Fibroblast of lung (primary cell): ENCODE measurements at places on chromosomes 2 and 18. TPM values are rescaled to one million over a fixed set of nuclear protein-coding genes. Genes with fewer than 3 reads are reported as not detected.

Gene PROM2
- total RNA-seq: 0.26 and 0.33 TPM in 2 replicates

- H3K27ac ChIP-seq: no peak overlapping the region
- H3K4me3 ChIP-seq: no peak overlapping the region
- H3K36me3 ChIP-seq: no peaks in the 10 kb centered on the region
- no peaks in the 10 kb centered on the region for H3K4me1 ChIP-seq
- no peaks in the 10 kb centered on the region for H3K27me3 ChIP-seq
Measured at GRCh38 chr2:20115902-20116301, 64.5 kb upstream of the LAPTM4A start.

Gene IDH1
- 353 and 378 TPM in 2 replicates for total RNA-seq

- no peak overlapping the region for H3K4me3 ChIP-seq
- no peaks in the 10 kb centered on the region for H3K36me3 ChIP-seq
- no peak for DNase-seq
- H3K27me3 ChIP-seq: no peaks in the 10 kb centered on the region
Measured at GRCh38 chr2:109138449-109138848, 9.4 kb downstream of the SH3RF3 start.

Gene CHRNG
- not detected in 2 replicates for total RNA-seq

Gene DPY30
- total RNA-seq: 50.5 and 69.9 TPM in 2 replicates

GRCh38 chr18:12838178-12838634 is 45.8 kb downstream of the PTPN2 start:
- peak; percentile 92 for DNase-seq
- peaks cover 10% of the 10 kb centered on the region for H3K4me1 ChIP-seq
- no peaks in the 10 kb centered on the region for H3K27me3 ChIP-seq
- no peaks in the 10 kb centered on the region for H3K36me3 ChIP-seq
- peak overlapping the region; percentile 87 for H3K27ac ChIP-seq
- no peak overlapping the region for H3K4me3 ChIP-seq

Gene ACADL
- 0.50 and 0.51 TPM in 2 replicates for total RNA-seq

Gene SERPINB4
- not detected in 2 replicates for total RNA-seq

Gene RNF152
- 15.2 and 24.4 TPM in 2 replicates for total RNA-seq

GRCh38 chr2:191646163-191646902 is 31.6 kb upstream of the NABP1 start:
- H3K4me1 ChIP-seq: no peaks in the 10 kb centered on the region
- no peak overlapping the region for H3K4me3 ChIP-seq
- no peak overlapping the region for H3K27ac ChIP-seq
- H3K36me3 ChIP-seq: no peaks in the 10 kb centered on the region
- H3K27me3 ChIP-seq: no peaks in the 10 kb centered on the region
- no peak for DNase-seq

Gene SCG2
- 0.66 and 2.1 TPM in 2 replicates for total RNA-seq

DNA sequence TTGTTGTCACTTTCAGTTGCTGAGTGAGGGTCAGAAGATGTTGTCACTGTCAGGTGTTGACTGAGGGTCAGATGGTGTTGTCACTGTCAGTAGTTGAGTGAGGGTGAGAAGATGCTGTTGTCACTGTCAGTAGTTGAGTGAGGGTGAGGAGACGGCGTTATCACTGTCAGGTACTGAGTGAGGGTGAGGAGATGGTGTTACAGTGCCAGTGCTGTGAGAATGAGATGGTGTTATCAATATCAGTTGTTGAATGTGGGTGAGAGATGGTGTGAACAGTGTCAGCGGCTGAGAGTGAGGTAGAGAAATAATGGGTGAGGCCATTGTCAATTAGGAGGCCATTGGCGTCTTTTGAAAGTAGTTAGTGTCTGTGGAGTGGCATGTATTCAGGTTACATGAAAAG is 1.6 kb upstream of the ATP9B start:
- no peak overlapping the region for H3K4me3 ChIP-seq
- no peaks in the 10 kb centered on the region for H3K4me1 ChIP-seq
- DNase-seq: no peak
- H3K36me3 ChIP-seq: no peaks in the 10 kb centered on the region
- H3K27ac ChIP-seq: no peak overlapping the region
- no peaks in the 10 kb centered on the region for H3K27me3 ChIP-seq

DNA sequence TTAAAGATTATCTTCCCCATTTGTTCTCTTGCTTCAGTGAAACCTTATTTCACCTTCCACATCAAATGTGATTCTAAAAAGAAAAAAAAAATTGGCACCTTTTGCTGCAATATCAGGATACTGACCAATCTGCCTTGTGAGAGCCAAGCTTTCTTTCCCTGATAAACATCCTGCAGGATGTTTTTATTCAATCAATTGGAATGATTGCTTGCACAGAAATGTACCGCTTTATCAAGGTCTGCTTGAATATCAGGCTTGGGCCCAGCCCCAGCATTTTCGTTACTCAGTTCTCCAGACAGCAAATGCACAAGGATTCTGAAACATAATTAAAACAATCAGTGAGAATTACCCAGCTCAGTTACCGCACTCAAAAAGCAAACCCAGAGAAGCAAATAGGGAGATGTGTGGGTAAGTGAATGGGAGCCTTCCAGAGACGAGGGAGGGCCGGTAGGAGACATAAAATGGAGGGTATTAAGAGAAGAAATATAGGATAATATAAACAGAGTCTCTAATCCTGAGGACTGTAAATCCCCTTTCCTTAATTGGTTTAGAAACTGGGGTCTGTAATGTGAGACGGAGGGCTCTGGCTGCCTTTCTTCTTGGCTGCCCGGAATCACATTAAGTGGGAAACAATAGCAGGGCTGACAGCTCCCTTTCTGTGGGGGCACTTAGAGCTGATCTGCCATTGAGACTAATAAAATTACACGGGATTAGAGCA is 291.8 kb downstream of the ICOS start:
- H3K36me3 ChIP-seq: no peaks in the 10 kb centered on the region
- H3K4me3 ChIP-seq: no peak overlapping the region
- no peak for DNase-seq
- H3K4me1 ChIP-seq: no peaks in the 10 kb centered on the region

Gene PRADC1
- 6.7 and 11.7 TPM in 2 replicates for total RNA-seq

DNA sequence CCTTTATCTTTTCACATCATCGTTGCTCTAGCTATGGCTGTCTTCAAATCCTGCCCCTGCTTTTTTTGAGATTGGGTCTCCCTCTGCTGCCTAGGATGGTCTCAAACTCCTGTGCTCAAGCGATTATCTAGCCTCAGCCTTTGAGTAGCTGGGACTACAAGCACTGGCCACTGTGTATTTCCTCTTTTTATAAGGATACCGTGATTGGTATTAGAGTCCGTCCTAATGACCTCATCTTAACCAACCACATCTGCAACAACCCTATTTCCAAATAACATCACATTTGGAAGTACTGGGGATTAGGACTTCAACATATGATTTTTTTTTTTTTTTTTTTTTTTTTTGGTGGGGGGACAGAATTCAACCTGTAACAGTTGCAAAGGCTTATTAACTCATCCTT is 9.1 kb downstream of the RESP18 start:
- no peaks in the 10 kb centered on the region for H3K36me3 ChIP-seq
- H3K27ac ChIP-seq: no peak overlapping the region
- no peaks in the 10 kb centered on the region for H3K4me1 ChIP-seq
- no peak overlapping the region for H3K4me3 ChIP-seq

- H3K36me3 ChIP-seq: peaks cover 2% of the 10 kb centered on the region
- H3K27ac ChIP-seq: no peak overlapping the region
- H3K4me3 ChIP-seq: no peak overlapping the region
- no peaks in the 10 kb centered on the region for H3K4me1 ChIP-seq
Measured at GRCh38 chr2:66531155-66531554, 96.2 kb downstream of the MEIS1 start.

Gene ATP6V1B1
- total RNA-seq: 0.77 and 2.1 TPM in 2 replicates

Gene INPP5D
- 0.33 and 0.51 TPM in 2 replicates for total RNA-seq

- no peaks in the 10 kb centered on the region for H3K36me3 ChIP-seq
- no peaks in the 10 kb centered on the region for H3K4me1 ChIP-seq
- H3K27me3 ChIP-seq: peaks cover 20% of the 10 kb centered on the region
Measured at GRCh38 chr2:20486571-20486970, 39.7 kb downstream of the RHOB start.

DNA sequence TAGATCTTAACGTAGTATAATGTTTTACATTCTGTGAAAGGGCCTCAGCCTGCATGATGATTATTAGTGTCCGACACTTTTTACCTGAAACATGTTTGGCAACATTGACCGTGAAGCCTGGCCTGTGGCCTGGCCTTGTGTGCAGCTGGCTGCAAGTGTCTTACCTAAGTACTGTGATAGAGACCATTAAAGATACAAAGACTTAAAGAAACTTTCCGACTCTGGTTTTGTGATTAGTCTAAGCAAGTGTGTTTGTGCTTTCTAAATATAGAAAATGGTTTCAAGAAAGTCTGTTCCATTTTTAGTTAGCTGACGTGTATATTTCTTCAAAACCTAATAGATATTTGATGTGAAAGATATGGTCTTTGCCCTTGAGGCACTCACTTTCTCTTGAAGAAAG is 601.8 kb downstream of the LRP1B start:
- no peak overlapping the region for H3K27ac ChIP-seq
- H3K27me3 ChIP-seq: no peaks in the 10 kb centered on the region
- H3K36me3 ChIP-seq: no peaks in the 10 kb centered on the region
- H3K4me1 ChIP-seq: no peaks in the 10 kb centered on the region
- H3K4me3 ChIP-seq: no peak overlapping the region

- no peaks in the 10 kb centered on the region for H3K36me3 ChIP-seq
- no peak overlapping the region for H3K27ac ChIP-seq
- no peak overlapping the region for H3K4me3 ChIP-seq
- no peak for DNase-seq
- H3K4me1 ChIP-seq: no peaks in the 10 kb centered on the region
- H3K27me3 ChIP-seq: peaks cover 18% of the 10 kb centered on the region
Measured at GRCh38 chr2:231399853-231400680, 4.6 kb downstream of the B3GNT7 start.

Gene SKA1
- total RNA-seq: 1.0 and 4.6 TPM in 2 replicates

Gene IL36B
- not detected in 2 replicates for total RNA-seq

GRCh38 chr2:189657867-189658266 is 3.4 kb upstream of the ASNSD1 start:
- H3K36me3 ChIP-seq: no peaks in the 10 kb centered on the region
- no peak for DNase-seq
- H3K27me3 ChIP-seq: no peaks in the 10 kb centered on the region
- H3K4me1 ChIP-seq: no peaks in the 10 kb centered on the region

GRCh38 chr2:212897296-212897695 is 254.1 kb downstream of the IKZF2 start:
- DNase-seq: no peak
- no peaks in the 10 kb centered on the region for H3K36me3 ChIP-seq
- H3K27ac ChIP-seq: no peak overlapping the region
- H3K27me3 ChIP-seq: no peaks in the 10 kb centered on the region

Gene GAREM2
- total RNA-seq: 0.66 and 0.77 TPM in 2 replicates

DNA sequence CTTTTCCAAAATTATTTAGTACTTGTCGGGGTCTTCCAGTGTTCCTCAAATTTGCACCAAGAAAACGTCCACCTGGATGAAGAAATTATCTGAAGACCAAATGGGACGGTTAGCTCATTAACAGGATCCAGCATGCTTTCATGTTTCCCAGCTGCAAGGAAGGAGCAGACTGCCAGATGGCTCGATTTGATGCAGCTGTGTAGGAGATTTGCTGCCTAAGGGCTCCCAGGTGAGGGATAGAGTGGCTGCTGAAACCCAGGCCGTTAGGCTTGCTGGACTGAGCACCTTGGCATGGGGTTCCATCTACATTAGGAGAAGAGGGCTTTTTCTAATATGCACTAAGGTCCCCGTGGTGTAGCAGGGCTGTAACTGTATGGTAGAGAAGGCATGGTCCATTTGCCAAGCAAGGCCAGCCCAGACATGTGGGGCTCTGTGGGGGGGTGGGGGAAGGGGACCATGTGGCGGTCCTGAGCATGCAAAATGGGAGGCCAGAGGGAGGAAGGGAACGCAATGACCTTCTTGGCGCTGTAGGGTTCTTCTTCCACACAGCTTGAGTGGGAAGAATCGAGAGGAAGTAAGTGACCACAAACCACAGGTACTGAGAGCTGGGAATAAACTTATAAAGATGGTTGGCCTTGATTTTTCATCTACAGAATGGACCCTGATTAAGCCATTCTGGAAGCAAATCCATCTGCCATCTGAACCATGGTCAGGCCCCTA is 144.0 kb downstream of the TMEM163 start:
- no peaks in the 10 kb centered on the region for H3K27me3 ChIP-seq
- H3K36me3 ChIP-seq: no peaks in the 10 kb centered on the region

GRCh38 chr18:10057894-10058791 is 144.3 kb downstream of the VAPA start:
- peaks cover 15% of the 10 kb centered on the region for H3K4me1 ChIP-seq
- no peak overlapping the region for H3K4me3 ChIP-seq
- no peaks in the 10 kb centered on the region for H3K27me3 ChIP-seq
- peak overlapping the region; percentile 75 for H3K27ac ChIP-seq
- no peaks in the 10 kb centered on the region for H3K36me3 ChIP-seq
- DNase-seq: peak; percentile 79

- DNase-seq: no peak
- H3K27ac ChIP-seq: no peak overlapping the region
- H3K4me3 ChIP-seq: no peak overlapping the region
- H3K4me1 ChIP-seq: no peaks in the 10 kb centered on the region
- H3K36me3 ChIP-seq: peaks cover 3% of the 10 kb centered on the region
Measured at GRCh38 chr2:32617599-32618189, 10.2 kb upstream of the TTC27 start.

Gene IL1RL2
- total RNA-seq: 2.6 and 3.1 TPM in 2 replicates

Gene OSR1
- 13.4 and 17.7 TPM in 2 replicates for total RNA-seq

Gene TLX2
- total RNA-seq: under 0.01 TPM in 1 of 2 replicates, not detected in the other

Gene MROH2A
- not detected in 2 replicates for total RNA-seq

Gene CFAP221
- 0.26 TPM in 1 of 2 replicates, not detected in the other for total RNA-seq

Gene MCFD2
- 145 and 151 TPM in 2 replicates for total RNA-seq

DNA sequence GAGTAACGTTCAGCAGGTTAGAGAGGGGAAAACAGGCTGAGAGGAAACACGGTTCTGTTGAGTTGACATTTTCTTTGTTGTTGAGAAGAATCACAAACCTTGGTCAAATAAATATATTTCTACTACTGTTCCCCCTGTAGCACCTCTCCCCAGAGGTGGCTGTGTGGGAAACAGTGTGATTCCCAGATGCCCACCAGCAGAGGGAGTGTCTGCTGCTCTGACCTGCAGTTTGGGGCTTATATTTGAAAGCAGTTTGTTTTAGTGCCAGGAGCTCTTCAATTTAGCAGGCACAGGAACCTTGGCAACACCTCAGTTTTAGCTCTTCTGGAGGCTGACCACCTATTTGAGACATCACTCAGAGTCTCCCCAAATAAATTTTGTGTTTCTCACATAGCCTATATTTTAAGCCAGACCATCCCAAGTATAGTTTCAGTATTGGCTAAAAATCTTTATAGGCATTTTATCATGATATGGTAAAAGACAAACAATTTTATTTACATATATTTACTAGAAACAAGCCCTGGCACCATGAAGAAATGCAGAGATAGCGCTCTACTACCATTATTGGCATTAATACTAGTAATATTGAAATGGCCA is 75.7 kb downstream of the PIK3C3 start:
- H3K36me3 ChIP-seq: peaks cover 2% of the 10 kb centered on the region
- no peaks in the 10 kb centered on the region for H3K4me1 ChIP-seq
- no peak overlapping the region for H3K4me3 ChIP-seq
- H3K27ac ChIP-seq: no peak overlapping the region
- no peaks in the 10 kb centered on the region for H3K27me3 ChIP-seq
- peak; percentile 24 for DNase-seq

GRCh38 chr2:187003038-187003554 is 154.1 kb upstream of the ZSWIM2 start:
- H3K27ac ChIP-seq: no peak overlapping the region
- no peaks in the 10 kb centered on the region for H3K4me1 ChIP-seq
- H3K4me3 ChIP-seq: no peak overlapping the region
- H3K27me3 ChIP-seq: no peaks in the 10 kb centered on the region
- no peaks in the 10 kb centered on the region for H3K36me3 ChIP-seq

- no peak overlapping the region for H3K27ac ChIP-seq
- H3K4me1 ChIP-seq: no peaks in the 10 kb centered on the region
- no peak overlapping the region for H3K4me3 ChIP-seq
- DNase-seq: peak; percentile 35
- peaks cover 5% of the 10 kb centered on the region for H3K36me3 ChIP-seq
Measured at GRCh38 chr2:62713837-62714236, 8.3 kb downstream of the EHBP1 start.
